ENCODE measurements at places on chromosomes 6 and 20.

- DNase-seq, result no peak
These were observed 147.7 kb upstream of the DST start for GRCh38 chr6:56790414-56790813.

GRCh38 chr6:90502866-90503407 is 83.9 kb downstream of the MAP3K7 start:
- no peak for DNase-seq

DNA sequence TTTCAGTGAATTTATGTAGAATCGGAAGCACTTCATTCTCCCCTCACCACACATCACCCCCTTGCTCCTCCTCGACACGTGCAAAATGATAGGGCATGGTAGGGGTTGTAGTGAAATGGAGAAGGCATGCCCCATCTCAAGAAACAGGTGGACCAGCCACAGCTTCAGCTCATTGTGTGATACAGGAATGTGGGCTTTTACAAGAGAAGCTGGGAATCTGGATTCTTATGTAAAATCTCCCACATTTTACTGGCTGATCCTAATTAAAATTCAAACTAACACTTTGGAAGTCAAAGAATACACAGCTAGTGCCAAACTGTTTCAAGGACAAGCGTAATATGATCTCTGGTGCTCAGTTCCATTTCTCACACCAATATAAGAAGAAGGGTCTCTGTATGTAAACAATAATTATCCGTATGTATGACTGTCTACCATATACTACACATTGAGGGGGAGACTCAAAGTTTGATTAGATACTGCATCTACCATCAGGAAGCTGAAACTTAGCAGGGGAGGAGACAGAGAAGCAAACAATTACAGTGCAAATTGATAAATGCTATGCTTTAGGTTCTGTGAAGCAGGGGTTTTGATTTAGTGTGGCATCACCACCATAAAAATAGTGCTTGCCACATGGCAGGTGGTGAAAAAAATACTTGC is 24.3 kb upstream of the KIAA0408 start:
- DNase-seq, result no peak

- DNase-seq, result no peak
These were observed 93.3 kb upstream of the MARCKS start for GRCh38 chr6:113763876-113764275.

GRCh38 chr6:163392533-163392932 is 22.0 kb upstream of the QKI start:
- no peak for DNase-seq

- DNase-seq, result no peak
These were observed 227.0 kb upstream of the MARCKS start for GRCh38 chr6:113629975-113630737.

DNA sequence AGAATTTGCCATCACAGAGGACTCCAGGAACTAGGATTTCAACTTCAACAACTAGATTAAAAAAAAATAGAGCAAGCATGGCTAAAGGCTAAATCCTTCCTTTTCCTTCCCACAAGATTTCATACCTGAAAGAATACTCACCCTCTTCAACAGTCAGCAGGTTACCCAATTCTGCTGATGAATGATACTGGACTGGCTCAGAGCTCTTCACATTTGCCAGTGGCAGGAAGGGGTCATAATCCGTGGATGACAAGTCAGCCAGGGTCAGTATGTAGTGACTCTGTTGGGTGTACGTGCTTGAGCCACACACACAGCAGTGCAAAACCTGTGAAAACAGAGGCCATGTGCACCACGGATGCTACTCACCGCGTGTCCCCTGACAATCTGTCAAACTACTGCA is 152.9 kb downstream of the INSM1 start:
- no peak for DNase-seq

All from activated CD4-positive, alpha-beta T cell treated with anti-CD3 and anti-CD28 coated beads, Interleukin-2, amount 50 U/mL, for 1 hour (primary cell).